NCI-H1417 (cell line): ENCODE measurements at places on chromosomes 12 and 14.

GRCh38 chr12:108425238-108425795 is 86.2 kb upstream of the CMKLR1 start:
- peak; percentile 88 for DNase-seq

DNA sequence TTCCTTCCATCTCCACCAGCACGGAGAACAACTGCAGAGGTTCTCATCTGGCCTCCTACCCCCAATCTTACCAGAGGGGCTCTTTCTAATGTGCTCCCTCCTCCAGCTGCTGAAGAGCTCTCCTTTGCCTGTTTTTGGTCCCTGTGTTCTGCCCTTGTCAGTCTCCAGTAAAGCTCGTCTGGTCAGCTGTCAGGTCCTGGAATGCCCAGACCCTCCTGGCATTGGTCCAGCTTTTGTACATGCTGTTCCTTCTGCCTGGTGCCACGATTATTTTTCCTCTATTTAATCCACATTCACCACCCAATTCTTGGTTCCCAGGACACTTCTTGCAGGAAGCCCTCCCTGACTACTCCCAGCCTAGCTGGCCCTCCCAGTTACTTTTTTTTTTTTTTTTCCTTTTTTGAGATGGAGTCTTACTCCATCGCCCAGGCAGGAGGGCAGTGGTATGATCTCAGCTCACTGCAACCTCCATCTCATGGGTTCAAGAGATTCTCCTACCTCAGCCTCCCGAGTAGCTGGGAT is 6.5 kb downstream of the SLC8B1 start:
- no peak for DNase-seq

DNA sequence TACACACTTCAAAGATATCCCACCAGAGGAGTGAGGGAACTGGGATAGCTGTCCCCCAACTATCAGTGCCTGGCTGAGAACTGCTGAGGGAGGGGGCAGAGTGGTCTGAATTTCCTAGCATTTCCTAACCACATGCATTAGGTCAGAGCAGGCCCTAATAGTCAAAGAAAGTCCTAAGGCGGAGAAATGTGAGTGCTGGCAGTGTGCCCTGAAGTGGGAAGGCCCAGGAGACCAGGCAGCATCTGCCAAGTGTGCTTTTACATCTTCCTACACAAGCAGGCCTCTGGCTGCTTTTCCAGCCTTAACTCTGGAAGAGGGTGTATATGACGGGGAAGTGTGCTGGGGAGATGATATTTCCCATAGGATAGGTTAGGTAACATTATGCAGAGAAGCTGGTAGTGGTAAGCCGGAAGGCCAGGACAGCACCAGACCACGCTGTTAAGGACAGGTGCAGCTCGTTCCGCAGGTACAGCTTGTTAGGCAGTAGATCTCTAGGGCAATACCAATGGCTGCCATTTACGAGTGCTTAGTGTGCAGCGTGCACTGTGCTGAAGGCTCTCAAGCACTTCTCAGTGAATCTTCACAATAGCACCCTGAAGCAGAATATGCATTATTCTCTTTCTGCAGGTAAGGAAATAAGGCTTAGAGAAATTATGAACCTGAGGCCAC is 9.1 kb upstream of the CCDC198 start:
- no peak for DNase-seq

DNA sequence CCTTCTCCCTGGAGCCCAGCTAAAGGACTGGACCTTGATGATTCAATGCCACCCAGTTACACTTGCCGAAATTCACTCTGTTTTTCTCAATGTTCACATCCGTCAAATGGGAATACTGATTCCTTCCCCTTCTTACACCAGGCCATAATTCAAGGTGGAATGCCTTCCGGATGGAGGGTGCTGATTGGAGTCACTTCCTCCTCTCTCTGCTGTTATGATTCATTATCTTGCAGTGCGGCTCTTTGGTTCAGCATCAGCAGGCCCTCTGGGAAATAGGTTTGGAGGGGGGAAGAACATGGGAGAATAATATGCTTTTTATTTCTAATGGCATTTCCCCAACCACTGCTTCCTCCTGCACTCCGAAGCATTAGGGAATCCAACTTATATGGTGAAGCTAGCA is 390.6 kb upstream of the TBX3 start:
- no peak for DNase-seq

GRCh38 chr14:104843006-104843405 is 22.1 kb upstream of the CEP170B start:
- DNase-seq = no peak

DNA sequence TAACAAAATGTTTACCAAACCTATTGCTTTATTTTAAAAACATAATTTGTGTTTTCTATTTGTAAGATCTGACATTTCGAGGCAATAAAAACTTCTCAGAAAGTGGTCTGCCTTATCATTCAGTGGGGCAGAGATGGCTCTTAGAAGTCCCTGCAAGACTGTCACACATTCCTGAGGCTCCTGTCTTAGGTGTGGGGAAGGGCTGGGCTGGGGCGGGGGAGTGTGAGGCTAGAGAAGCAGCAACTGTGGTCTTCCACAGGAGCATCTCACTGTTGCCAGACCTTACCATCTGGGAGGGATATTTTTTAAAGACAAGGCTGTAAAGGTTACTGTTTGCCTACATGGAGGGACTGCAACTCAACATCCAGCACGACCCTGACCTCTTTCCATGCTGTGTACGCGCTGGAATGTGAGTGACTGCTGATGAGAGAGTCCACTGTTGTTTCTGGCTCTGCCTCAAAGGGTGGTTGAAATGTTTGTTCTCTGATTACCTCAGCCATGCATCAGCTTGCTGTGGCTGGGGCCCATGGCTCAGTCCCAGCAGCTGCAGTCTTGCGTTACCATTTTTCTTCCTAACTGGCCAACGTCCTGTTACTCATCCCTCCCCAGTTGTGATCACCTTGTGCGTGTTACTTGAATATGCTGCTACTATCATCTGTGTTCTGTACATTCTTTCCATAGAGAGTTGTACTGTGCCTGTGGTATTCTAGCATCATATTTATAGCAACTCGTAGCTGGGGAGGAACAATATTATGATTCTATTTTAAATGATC is 12.4 kb downstream of the ERG28 start:
- DNase-seq = no peak

DNA sequence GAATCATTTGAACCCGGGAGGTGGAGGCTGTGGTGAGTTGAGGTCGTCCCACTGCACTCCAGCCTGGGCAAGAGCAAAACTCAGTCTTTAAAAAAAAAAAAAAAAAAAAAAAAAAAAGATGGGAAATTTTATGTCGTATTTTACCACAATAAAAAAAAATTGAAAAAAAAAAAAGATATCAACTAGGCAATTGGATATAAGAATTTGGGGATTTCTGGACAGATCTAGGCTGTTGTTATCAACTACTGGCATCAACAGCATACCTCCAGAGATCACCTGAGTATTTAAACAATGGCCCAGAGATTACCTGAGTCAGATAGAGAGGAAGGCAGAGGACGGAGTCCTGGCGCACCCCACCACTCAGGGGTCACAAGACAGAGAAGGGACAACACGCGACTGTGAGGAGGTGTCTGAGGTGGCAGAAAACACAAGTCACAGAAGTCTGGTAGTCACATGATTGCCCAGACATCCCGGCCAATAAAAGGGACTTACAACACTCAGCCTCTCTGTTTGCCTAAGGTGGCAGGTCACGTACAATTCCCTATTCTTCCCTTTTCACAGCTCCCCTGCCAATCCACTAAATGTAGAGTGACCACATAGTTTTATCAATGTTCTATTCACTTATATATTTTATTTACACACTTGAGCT is 1.8 kb downstream of the SPRING1 start:
- peak; percentile 25 for DNase-seq

DNA sequence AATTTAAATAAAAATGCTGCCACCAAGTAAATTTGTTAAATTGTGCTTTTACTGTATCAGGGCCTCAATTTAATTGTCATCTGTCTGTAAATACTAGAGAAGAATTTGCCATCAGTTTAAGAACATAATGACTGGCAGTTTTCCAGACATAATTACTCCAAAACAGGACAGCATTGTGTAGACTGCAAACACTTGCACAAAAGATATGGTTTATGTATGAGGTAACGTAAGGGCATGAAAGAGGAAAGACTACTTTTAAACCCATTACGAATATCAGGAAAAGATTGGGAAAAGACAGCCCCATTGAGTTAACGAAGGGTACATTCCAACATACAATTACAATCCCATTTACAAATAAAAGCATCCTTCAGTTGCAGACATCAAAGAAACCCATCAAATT is 59.8 kb upstream of the KRR1 start:
- peak; percentile 96 for DNase-seq

DNA sequence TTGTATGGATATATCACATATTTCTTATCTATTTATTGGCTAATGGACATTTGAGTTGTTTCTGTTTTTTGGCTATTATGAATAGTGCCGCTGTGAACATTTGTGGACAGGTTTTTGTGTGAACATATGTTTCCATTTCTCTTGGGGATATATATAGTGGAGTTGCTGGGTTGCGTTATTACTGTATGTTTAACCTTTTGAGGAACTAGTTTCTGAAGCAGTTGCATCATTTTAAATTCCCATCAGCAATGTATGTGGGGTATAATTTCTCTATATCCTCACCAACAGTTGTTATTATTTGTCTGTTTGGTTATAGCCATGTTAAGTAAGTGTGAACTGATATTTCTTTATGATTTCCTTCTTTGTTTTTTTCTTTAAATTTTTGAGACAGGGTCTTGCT is 10.7 kb downstream of the TCTN2 start:
- DNase-seq = no peak

- DNase-seq = no peak
Measured at GRCh38 chr14:26925876-26926584, 328.2 kb upstream of the NOVA1 start.

- no peak for DNase-seq
Measured at GRCh38 chr12:75890660-75891059, 140.9 kb downstream of the PHLDA1 start.

- no peak for DNase-seq
Measured at GRCh38 chr12:50072198-50072907, 12.8 kb upstream of the SMARCD1 start.

DNA sequence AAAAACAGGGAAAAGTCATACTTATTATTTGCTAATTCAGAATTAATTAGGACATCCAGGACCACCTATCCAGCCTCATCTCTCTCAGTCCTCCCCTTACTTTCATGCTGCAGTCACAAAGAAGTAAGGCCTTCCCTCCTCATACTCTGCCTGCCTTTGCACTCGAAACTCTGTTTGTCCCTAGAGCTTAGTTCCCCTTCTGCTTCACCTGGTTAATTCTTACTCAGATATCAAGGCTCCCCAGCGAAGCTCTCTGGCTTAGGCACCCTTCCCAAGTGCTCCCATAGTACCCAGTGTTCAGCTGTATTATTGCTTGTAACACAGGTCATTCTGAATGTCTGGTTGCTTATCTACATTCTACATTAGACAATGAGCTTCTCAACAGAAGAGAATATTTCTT is 81.3 kb downstream of the ERGIC2 start:
- no peak for DNase-seq
